Uterus (tissue), 4 donors: ENCODE measurements at places on chromosomes 7 and 10. TPM values are rescaled to one million over a fixed set of nuclear protein-coding genes. Genes with fewer than 3 reads are reported as not detected.

The GRM3 gene
- total RNA-seq, result 2.1 TPM

The FAM241B gene
- total RNA-seq, result 5.4 TPM

The GCK gene
- 2.6 TPM for total RNA-seq

The FAM131B gene
- total RNA-seq, result 10.6 TPM

The ZNF727 gene
- 11.9 TPM for total RNA-seq

The ENKUR gene
- total RNA-seq, result 10.0 TPM

The SYCE1 gene
- total RNA-seq, result not detected

The TLX1 gene
- not detected for total RNA-seq

The HEPACAM2 gene
- total RNA-seq, result not detected

The ERVW-1 gene
- not detected for total RNA-seq

The HILPDA gene
- 14.4 TPM for total RNA-seq

The GPR15LG gene
- total RNA-seq, result not detected

The PRXL2A gene
- total RNA-seq, result 12.3 TPM

The CCDC136 gene
- total RNA-seq, result 26.4 TPM

The AGR2 gene
- total RNA-seq, result not detected

The SPDYE1 gene
- not detected for total RNA-seq

The TAS2R4 gene
- total RNA-seq, result 6.2 TPM

The PSD gene
- total RNA-seq, result 37.3 TPM

The TEX47 gene
- not detected for total RNA-seq

The LFNG gene
- total RNA-seq, result 26.5 TPM

The PIK3CG gene
- 13.5 TPM for total RNA-seq

The IFIT1B gene
- not detected for total RNA-seq

The CYP2E1 gene
- 1.5 TPM for total RNA-seq

The CDNF gene
- not detected for total RNA-seq

The LBX1 gene
- not detected for total RNA-seq

The NANOS1 gene
- 1.5 TPM for total RNA-seq

The CYP26A1 gene
- total RNA-seq, result not detected

The ANAPC16 gene
- total RNA-seq, result 144 TPM

The KIAA1549 gene
- 1.2 TPM for total RNA-seq

The TACC2 gene
- total RNA-seq, result 16.5 TPM

The IDI2 gene
- total RNA-seq, result not detected

The LRRC17 gene
- 2.0 TPM for total RNA-seq

The PDCD4 gene
- 153 TPM for total RNA-seq

The RBM20 gene
- 0.88 TPM for total RNA-seq

The NEUROG3 gene
- not detected for total RNA-seq

The PLOD3 gene
- 37.6 TPM for total RNA-seq

The GTPBP10 gene
- total RNA-seq, result 11.2 TPM

The ARL5B gene
- 1.5 TPM for total RNA-seq

The LAMB1 gene
- 87.9 TPM for total RNA-seq

The CALHM1 gene
- total RNA-seq, result not detected

The PITX3 gene
- total RNA-seq, result not detected

The FAM20C gene
- total RNA-seq, result 3.8 TPM

The PTPRE gene
- total RNA-seq, result 18.9 TPM

The SLC26A3 gene
- total RNA-seq, result 0.55 TPM

The HOXA4 gene
- total RNA-seq, result not detected

The ZNF117 gene
- 32.0 TPM for total RNA-seq

The CYP3A4 gene
- total RNA-seq, result not detected

The NUPR2 gene
- total RNA-seq, result not detected

The PRSS37 gene
- total RNA-seq, result not detected
